ENCODE measurements at places on chromosomes 11 and 22. TPM values are rescaled to one million over a fixed set of nuclear protein-coding genes. Genes with fewer than 3 reads are reported as not detected.

DNA sequence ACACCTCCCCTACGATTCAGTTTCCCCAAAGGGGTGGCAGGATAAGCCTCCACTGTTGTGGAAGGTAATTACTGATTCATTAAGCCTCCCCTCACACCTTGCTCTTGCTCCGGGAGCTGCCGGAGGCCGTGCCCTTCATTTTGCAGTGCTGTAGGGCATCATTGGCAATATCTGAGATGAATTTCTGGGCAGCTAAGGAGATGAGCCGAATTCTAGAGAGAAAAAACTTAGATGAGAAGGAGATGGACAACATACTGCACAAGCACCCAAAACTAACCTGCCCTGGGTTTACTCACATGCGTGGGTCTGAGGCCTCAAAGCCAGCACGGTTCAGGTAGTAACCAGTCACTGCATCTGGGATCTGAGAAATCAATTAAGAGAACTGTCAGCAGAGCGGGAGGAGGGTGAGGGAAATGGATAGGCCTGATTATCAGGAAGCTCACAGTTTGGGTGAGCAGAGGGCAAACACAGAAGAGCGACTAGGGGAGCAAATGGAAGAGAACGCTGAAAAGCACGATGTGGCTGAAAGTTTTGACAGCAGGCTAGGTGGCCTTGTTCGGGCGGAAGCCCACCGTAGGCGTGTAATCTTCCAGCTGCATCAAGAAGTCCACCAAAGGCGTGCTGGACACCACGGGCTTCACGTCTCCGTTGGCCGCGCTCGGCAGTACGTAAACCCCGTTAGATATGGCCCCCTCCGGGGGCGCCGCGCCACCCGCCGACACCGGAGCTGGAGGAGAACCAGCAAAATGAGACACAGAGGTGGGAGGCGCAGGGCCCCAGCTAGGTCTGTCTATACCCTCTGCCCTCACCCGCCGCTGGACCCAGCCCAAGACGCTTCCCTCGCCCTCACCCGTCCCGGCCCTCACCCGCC lies 689 bp downstream of the TAF10 start:
- no peak for DNase-seq

GRCh38 chr11:45142241-45143055 lies 4.0 kb upstream of the PRDM11 start:
- DNase-seq, result no peak

DNA sequence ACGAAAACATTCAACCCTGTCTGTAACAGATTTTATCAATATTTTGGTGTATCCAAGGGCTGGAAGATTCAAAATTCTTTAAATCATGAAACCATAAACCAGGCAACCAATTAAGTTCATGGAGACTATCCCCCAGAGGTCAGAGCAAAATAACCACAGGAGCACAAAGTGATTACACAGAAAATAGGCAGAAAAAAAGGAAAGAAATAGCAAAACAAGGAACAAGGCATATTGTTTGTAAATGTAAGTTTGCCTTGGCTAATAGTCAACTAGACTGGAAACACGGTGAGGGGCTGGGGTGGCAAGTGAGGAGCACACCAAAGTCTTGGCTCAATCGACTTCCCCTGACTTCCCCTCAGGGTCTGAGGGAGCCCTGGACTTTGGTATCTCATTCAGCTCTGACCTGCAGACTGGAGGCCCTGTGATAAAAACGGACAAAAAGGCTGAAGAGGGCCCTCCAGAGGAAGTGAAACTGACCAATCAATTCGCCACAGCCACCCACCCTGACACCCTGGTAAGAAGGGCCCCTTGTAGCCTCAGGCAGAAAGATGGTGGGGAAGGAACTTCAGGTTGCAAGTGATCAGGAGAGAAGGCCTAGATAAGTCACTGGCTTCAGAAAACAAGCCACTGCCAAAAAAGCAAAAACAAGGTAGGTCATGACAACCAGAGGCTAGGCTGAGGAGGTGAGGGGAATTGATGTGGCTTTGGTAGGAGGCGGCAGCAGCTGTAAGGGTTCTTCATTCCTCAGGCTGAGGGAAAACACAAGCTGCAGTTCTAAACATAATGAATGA lies 1.8 kb downstream of the SIK3 start:
- no peak for DNase-seq

- DNase-seq, result no peak
These were observed 34.0 kb upstream of the MMP13 start for GRCh38 chr11:102989379-102990047.

GRCh38 chr11:59102259-59102765 lies 4.7 kb upstream of the FAM111B start:
- no peak for DNase-seq

- no peak for DNase-seq
These were observed 51.5 kb upstream of the PPARA start for GRCh38 chr22:46098525-46099475.

- no peak for DNase-seq
These were observed 6.9 kb upstream of the MMP20 start for GRCh38 chr11:102632026-102632425.

DNA sequence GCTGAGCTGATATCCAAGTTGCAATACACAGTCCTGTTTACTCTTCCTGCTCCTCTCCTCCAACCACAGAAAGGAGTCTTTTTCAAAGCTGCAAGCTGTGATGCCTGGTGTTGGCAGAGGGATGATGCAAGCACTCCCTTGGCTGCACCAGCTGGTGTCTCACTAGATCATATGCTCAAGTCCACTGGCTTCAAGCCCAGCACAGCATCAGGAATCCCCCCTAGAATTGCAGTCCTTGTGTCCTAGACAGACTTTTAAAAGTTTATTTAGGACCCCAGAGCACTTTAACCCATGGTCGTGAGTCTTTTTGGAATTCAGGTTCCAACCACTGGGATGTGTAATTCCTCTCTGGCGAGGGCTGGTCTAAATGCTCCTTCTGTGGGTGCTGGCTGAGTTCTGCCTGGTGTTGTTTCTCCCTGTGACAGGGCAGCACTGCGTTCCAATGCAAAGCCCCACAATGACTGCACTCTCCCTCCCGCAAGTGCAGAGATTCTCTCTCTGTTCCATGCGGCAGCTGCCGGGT lies 1.9 kb upstream of the HEPN1 start:
- DNase-seq, result no peak

- no peak for DNase-seq
These were observed 603 bp downstream of the CDHR5 start for GRCh38 chr11:623999-624704.

The FADS3 gene
- 16.5 TPM for polyA plus RNA-seq

Data from left renal pelvis (tissue), 4 donors.